Astrocyte of the spinal cord (primary cell): ENCODE measurements at places on chromosomes 2 and 18.

- peak; percentile 39 for DNase-seq
Observed at GRCh38 chr2:113876503-113877387, 13.1 kb upstream of the ACTR3 start.

DNA sequence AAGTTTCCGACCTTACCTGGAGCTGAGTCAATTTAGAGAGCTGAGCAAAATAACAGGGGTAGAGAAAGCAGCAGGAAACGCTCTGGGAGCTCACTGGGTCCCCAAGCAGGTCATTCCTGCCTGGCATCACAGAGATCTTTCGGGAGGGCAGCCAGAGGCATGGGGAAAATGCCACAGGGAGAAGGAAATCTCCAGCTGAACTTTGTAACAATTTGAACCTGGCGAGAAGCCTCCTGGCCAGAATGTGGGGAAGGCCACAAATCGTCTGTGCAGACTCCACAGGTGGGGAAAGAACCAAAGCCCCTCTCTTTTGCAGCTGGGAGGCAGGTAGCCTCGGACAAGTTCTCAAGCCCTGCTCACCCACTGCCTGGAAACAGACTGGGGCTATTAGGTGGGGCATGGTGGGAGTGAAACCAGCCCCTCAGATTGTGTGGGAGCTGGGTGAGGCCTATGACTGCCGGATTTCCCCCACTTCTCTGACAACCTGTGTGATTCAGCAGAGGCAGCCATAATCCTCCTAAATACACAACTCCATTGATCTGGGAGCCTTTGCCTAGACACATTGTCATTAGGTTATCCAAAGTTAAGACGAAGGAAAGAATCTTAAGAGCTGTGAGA, 53.9 kb downstream of the INO80D start:
- DNase-seq: no peak

DNA sequence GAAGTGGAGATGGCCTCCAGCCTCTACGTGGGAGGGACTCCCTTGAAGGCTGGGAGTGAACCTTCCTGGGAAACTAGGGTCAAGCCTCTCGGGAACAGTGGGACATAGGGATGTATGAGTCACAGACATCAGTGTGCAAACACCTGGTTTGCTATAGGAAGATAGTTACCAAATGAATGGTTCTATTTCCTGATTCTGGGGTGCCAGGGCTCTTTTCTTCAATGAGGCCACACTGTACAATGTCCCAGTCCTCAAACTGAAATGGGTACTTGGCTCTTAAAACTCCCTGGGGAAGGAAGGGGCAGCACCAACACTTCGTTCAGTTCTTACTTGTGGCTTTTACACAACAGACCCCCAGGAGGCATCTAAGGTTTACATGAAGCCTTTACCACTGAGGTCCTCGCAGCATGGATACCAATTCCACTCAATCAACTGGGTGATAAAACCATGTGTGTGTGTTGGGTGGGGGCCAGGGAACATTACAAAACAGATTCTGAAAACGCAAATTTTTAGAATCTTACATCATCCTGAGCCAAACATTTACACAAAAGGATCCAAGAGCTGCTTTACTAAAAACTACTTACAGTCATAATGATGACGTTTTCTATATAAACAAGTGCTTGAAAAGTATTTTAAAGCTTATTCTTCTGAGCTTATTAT, 10.4 kb downstream of the ERFE start:
- peak; percentile 96 for DNase-seq

DNA sequence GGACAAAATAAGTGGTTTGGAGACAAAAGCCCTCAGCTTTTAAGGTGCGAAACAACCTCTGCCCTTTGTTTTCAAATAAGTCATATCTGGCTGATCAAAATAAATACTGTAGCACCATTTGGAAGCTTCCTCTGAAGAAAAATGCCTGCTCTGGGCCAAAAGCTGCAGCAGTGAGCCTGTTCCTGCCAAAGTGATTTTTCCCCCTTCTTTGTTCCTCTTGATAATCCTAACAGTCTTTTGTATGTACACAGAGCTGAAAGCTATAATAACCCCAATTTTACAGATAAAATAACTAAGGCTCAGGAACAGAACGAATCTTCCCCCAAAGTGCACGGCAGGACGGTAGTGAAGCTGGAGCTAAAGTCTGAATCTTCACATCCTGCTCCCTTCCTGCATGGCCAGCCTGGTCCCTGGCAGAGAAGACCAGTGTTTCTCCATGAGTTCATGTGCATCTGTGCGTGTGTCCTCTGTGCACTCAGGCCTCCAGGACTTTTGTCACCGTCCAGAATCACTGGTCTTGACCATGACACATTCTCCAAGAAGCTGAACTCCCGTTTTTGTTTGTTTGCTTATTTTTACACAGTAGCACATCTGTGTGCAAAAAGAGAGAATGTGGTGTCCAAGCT, 2114.1 kb upstream of the PIK3C3 start:
- no peak for DNase-seq

- no peak for DNase-seq
Observed at GRCh38 chr2:11832531-11832930, 86.1 kb downstream of the LPIN1 start.

DNA sequence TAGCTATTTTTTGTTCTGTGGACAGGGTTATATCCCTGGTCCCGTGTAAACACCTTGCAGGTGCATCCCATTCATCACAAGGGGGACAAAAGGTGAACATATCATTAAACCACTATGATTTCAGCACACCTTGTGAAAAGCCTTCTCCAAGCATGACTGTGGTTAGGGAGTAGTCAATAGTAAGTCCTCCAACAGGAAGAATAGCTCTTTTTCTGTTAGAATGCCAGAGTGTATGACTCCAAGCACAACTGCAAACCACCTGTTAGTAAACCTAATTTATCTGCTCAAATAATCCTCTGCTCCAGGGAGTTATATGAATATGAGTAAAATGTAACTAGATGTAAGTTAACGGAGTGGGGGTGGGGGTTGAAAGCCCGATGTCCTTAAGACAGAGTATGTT, 240.5 kb downstream of the AGPS start:
- no peak for DNase-seq

DNA sequence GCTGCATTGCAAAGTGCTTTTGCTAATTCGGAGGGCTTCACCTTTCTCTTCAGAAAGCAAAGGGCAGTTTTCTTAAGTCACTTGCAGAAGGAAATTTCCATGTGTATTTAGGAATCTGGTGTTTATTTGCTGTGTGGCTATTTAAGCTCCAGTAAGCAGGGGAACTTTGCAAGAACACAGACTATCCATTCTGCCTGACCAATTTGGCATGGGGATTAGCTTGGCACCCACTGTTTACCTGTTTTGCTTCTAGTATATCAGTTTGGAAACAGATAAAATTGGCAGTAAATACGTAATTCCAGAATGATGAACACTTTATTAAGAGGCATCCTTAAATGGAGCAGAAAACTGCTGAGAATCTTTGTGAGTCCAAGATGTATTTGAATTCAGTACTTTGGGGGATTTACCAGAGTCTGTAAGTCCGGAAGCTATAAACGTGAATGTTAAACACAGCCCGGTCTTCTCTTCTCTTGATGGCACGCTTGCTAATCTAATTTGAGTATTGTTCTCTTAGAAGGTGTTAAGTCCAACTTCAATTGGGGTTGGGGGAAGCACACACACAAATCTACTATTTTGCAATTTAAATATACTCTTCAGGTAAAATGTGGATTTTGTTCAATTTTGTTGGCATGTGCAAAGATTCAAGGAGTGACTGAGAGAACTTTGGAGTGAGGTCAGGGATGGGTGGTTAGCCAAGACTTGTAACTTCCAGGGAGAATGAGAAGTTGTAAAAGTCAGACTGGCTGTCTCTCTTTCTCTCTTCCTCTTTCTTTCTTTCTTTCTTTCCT, 650 bp downstream of the ACKR3 start:
- peak; percentile 27 for DNase-seq

- DNase-seq: no peak
Observed at GRCh38 chr2:227179988-227180685, 15.7 kb downstream of the COL4A3 start.

GRCh38 chr2:96895746-96896651, 26.1 kb upstream of the SEMA4C start:
- DNase-seq: no peak

GRCh38 chr2:201136889-201137321, 20.9 kb downstream of the CFLAR start:
- DNase-seq: no peak

DNA sequence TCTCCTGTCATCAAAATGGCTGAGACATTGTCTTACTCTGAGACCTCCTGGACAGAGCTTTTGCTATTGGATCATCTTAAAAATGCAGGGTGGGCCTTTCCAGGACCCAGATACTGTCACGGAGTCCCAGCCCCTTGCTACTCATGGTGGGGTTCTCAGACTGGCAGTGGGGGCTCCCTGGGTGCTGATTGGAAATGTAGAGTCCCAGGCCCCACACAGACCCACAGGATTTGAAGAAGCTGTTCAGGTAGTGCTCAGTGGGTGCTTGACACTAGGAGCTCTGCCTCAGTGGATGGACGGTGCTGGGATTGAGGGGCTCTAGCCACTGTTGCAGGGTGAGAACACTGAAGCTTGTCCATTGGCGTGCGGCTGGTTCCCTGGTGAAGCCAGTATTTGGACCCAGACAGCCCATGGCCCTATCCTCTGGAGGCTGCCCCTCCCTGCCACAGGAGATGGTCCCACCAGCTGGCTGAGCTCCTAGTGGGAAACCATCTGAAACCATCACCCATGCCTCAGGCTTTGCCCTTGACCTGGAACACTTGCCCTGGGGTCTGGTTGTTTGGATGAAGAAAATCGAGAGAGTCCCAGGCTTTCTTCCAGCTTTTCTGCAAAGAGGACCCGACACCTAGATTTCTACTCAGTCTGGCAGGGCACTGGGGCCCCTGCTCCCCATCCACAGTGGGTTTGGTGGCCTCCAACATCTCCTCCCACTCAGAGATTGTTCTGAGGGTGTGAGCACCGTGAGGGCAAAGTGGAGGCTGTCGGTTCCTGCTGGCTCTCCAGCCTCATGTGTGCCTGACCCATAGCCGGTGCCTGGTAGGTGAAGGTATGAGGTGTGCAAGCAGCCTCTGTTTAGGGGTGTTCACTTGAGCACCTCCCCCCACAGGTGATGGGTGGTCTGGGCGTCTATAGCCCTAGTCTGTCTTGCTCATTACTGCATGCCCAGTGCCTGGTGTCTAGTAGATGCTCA, 30.1 kb downstream of the MROH2A start:
- no peak for DNase-seq

DNA sequence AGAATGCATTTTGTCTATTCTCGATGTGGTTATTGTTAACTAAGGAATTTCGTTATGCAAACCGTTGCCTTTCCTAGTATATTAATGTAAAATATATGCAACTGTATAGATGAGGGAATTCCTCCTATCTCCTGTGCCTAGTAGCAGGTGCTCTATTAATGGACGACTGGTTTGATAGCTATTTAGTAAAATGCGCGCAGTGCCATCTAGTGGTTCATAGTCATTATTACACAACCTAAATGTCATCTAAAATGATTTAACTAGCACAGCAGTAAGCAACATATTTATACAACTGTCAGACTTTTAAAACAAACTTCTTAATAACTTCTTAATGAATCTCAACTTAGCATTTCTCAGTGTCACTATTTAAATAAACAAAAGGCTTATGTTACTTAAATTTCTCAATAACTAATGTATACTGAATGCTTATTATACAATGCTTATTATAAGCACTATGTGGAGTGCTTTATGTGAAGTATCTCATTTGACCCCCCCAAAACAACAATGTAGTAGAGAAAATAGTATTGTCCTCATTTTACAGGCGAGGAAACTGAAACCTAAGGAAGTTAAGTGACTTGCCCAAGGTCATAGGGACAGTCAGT, 77.9 kb downstream of the DTNA start:
- DNase-seq: peak; percentile 64

DNA sequence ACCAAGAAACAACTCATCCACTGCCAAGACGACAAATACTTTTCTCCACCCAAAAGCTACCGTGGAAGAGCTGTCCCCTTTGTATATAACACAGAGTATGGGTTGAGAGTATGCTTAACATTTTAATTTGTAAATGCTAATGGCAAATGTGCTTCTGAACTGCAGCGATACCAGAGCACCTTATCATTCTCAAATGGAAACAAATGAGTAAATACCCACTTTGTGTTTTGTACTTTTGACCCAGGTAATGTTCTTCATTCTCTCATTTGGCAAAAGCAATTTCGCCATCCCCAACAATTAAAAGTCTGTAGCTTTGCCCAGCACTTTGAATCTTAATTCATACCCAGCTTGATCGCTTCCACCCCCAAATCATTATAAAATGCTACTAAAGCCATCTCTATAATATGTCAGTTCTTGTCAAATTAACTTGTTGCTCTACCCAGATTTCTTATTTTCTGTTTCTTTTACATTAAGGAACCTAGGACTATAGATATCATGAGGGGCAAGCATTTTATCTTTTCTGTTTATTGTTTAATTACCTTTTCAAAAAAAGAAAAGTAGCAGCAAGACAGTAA, 6.2 kb upstream of the POU3F3 start:
- DNase-seq: peak; percentile 28

DNA sequence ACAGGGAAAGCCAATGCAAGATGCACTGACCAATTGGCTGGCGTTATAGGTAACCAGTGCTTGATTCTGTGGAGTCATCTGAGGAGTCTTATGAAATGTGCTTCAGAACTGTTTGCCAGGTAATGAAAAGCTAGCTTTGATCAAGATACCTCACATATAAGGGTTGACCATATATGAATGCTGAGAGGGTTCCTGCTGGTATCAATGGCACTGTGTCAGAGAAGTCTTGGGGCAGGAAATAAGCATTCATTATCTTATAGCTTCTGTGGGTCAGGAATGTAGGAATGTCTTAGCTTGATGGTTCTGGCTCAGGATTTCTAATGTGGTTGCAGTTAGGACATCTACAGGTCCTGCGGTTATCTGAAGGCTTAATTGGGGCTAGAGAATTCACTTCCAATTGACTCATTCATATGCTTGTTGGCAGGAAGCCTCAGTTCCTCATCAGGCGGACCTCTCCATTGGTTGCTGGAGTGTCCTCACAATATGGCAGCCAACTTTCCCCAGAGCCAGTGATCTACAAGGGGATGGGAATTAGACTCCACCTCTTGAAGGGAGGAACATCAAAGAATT, 22.1 kb upstream of the TCF7L1 start:
- no peak for DNase-seq

- no peak for DNase-seq
Observed at GRCh38 chr18:66533693-66534092, 70.2 kb downstream of the CDH19 start.
